Kidney glomerular epithelial cell (primary cell): ENCODE measurements at places on chromosomes 16 and 17.

DNA sequence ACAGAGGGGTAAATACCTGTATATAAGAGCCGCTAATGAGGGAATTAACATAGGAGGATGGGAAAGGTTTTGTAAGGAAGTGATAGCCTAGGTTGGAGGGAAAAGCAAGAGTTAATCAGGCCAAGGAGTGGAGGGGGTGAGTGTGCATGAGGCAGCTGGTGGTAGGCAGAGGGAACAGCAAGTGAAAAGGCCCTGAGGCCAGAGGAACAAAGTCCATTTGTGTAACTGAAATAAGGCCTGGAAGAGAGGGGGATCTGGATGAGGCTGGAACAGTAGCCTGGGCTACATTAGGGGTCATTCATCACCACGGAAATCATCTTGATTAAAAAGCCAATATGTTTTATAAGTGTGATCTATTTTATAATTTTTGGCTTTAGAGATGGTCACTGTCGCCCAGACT, 45.7 kb downstream of the FZD2 start:
- no peak for DNase-seq

DNA sequence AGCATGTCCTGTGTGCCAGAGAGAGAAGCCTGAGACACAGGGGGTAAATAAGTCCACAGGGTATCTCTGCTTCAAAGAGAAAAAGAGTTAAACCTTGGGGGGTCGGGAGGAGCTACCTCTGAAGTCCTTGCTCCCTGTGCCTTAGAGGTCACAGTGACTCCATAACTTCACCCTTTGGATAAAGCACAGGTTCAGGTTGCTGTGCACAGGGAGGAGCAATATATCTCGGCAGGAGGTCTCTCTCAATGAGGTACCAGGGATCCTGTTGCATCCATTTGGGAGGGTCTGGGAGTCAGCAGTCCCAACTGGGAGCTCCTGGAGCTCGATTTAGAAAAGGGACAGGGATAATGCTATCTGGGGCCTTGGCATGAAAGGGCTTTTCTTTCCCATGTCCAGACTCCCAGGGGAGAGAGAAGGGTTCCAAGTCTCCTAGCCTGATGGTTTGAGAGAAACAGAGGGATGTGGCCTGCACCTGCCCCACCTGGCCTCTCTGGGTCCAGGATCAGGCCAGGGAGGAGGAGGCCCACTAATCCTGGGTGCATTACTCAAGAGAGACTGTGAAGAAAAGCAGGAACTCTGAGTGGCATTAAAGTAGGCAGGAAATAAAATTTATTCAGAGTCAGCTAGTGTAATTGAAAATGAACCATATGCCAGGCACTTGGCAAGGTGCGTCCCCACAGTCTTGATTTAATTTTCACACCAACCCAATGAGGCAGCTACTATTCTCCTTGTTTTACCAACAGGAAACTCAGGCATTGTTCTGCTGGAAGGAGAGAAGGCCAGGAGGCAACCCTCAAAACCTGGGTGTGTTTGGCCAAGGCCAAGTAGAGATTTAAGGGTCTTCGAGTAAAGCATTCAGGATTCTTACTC, 40.7 kb downstream of the CUEDC1 start:
- no peak for DNase-seq

GRCh38 chr17:65236321-65236720, 99.2 kb downstream of the RGS9 start:
- DNase-seq: no peak

GRCh38 chr17:34710226-34710625, 130.8 kb downstream of the TMEM132E start:
- DNase-seq: no peak

DNA sequence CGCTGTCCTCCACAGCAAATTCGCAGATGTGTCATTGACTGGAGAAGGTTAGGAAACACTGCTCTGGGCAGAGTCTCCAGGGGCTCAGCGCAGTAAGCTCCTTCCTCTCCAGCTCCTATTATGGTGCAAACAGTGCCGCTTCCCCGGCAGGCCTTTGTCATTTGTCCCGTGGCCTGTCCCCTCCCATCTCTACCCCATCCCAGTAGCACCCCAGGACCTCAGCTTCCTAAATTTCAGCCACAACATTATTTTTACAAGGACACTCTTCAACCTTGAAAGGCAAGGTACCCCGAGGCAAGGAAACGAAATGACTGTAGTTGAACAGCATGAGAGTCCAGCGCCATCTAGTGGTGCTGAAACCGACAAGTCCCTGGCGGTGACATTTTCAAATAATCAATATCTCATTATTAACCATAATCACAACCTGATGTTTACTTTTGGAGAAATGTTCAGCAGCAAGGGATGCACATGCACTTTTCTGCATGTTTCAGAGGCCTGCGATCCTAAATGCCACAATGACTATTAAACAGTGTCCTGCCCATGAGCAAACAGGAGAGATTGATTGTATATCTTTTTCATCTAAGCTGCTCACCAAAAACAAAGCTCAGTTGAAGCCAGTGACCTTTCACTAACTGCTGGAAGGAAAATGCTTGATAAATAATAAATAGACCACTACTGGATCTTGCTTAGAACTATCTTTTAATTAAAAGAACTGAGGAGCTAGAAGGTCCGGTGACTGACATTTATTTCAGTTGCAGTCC, 16.5 kb downstream of the MRPS23 start:
- peak; percentile 19 for DNase-seq

- no peak for DNase-seq
Observed at GRCh38 chr17:37701496-37701898, 43.4 kb downstream of the HNF1B start.

DNA sequence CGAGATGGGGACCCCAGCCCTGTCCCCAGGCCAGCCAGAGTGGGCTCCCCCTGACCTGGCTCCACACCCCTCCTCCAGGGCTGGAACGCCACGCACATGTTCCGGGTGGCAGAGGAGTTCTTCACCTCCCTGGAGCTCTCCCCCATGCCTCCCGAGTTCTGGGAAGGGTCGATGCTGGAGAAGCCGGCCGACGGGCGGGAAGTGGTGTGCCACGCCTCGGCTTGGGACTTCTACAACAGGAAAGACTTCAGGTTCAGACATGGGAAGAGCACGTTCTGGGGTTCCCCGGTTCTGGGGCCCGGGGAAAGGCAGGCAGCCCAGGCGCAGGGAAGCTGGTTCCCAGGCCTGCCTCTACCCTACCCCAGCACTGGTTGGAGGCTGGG, 4.6 kb downstream of the ACE start:
- no peak for DNase-seq
